Activated CD4-positive, alpha-beta T cell treated with anti-CD3 and anti-CD28 coated beads, Interleukin-2, amount 50 U/mL, for 24 hours (primary cell): ENCODE measurements at places on chromosomes 4 and X.

- DNase-seq: no peak
Measured at GRCh38 chr4:139734201-139734874, 68.7 kb downstream of the MGST2 start.

DNA sequence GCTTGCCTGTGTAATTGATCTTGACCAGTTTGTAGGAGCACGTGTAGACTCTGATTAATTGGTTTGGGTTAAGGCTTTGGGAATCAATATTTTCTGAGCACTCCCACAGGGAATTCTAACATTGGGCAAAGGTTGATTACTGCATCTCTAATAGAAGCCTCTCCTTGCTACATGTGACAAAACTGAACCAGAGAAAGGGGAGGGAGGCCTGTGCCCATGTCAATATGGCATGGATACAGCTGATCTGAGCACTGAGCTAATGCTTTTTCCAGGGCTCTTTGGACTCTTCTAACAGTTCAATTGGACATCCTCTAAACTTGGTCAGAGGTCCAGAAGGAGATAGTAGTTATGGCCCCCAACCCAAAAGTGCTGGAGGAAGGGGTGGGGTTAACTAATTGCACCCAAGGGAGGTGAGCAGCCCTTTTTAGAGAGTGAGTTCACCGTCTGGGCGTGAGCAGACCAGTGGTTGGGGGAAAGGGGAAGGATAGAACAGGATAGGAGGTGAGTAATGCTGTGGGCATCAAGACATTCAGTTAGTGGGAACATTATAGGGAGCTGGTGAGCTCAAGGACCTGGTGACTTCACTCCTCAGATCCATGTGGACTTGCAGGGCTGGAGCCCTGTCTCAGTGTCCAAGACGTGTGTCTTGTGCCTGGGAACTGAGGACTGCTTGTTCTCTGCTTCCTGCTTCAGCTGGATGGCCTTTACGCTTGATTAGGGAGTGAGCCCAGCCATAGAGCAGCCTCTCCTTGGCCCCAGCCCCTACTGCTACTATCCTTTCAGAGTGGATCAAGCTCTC is 22.8 kb downstream of the MSN start:
- no peak for DNase-seq

DNA sequence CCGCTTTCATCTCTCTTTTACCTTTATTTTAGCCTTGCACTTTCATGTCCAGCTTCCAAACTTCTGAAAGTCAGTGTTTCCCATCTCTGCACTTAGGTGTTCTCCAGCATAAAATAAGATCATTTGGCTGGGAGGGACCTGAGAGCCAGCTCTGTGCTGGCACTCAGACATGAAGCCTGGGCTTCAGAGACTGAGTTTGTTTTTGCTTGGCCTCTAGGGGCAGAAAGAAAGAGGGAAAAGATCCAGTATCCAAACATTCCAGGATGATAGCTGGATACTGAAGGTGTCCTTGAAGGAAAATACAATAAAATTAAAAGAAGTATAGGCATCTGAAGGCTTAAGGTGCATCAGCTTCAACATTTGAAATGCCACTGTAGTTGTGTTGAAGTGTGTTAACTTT is 202.4 kb upstream of the ZIC3 start:
- DNase-seq: no peak

DNA sequence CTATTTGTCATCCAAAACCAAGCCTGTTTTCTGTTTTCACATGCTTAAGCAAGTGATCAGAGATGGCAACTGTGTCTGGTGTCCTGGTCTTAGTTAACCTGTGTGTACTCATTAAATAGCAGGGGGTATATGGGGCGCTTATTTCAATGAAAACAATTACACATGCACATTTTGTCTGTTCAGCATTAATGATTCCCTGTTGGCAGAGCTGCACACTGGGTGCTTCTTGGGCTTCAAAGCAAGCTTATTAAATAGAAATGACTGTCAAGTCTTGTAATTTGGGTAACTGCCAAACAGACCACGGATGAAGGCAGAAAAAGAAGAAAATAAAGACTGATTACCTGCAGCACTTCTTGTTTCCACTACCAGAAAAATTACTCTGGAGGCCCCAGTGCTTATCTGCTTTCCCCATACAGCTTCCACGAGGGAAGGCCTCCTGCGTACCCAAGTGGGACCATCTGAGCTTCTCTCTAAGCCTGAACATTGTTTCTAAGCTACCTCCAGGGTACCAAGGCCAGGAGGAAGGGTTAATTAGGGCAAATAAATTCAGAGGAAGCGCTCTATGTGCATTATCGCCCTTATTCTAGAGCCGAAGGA is 107.2 kb upstream of the TBL1X start:
- no peak for DNase-seq

DNA sequence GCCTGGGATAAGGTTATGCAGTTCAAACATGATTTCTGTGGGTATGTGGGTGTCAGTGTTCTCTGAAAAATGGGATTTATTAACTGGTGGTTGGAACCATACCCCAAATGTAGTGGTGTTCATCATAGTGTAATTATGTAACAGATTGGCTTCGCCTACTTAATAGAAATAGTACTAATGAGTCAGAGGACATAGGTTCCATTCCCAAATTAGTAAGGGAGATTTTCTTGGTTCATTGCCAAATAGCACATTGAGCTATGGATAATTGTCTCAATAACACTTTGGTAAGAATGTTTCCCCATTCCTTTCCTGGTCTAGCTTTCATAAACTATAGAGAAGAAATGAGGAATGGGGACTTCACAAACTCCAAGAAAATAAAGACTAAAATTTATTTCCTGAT is 20.5 kb upstream of the CYBB start:
- DNase-seq: no peak

GRCh38 chr4:24477919-24478318 is 106.4 kb downstream of the DHX15 start:
- DNase-seq: no peak

- DNase-seq: no peak
Measured at GRCh38 chr4:74166135-74166534, 8.2 kb downstream of the MTHFD2L start.

DNA sequence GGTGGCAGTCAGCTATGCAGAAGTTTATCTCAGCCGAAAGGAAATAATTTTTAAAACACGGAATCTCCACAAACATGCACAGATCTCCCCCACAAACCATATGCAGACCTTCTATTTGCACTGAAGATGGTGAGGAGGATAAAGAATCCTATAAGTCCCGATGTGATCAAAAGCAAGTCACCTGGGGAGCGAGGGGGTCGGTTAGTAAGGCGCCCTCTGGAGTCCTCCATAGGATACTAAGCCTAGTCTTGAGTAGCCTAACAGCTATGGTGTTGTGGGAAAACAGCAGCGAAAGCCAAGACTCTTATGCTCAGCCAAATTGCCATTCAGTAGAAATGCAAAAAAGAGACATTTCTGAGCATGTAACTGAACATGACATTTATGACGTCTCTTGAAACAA is 210.9 kb downstream of the FRMPD4 start:
- no peak for DNase-seq
